ENCODE measurements at places on chromosomes 2 and 18.
A peak's percentile ranks its signal among the peaks of the same experiment; 100 is the strongest.

- no peak for DNase-seq
Observed at GRCh38 chr2:149903626-149904025, 316.1 kb upstream of the MMADHC start.

DNA sequence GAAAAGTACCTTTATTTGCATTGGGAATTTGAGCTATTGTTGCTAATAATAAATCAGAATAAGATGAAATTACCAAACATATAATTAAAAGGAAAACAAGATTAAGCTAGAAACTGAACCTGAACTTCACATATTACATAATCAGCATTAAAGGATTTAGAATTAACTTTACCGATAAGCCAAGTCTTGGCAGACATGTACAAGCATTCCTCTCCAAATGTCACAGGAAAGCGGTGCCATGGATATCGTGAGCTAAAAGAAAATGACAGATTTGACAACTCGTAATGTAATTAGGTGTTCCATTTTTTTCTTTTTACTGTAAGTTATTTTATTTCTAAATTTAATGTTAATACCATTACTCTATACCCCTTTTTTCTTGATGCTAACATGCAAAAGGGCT, 55.1 kb upstream of the CD302 start:
- DNase-seq: no peak

- no peak for DNase-seq
Observed at GRCh38 chr18:46321955-46322354, 217.8 kb downstream of the HAUS1 start.

GRCh38 chr2:203823173-203823572, 44.4 kb upstream of the CTLA4 start:
- no peak for DNase-seq

GRCh38 chr2:238818561-238818960, 29.3 kb upstream of the TWIST2 start:
- DNase-seq: no peak

DNA sequence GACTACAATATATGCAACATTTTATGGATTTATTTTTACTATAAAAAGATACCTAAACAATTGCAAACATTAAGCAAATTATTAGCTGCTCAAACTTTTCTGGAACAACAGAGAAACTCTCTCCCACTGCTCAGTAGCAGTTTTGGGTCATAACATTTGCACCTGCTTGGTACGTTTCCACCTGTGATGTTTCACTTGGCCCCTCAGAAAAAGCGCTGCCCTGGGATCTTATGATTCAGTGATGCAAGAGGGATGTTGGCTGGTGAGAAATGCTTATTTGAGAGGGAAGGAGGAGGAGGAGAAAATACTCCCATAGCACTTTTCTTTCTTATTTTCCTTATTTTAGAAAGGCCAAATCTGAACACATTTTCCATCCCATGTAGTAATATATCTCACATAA, 9.2 kb downstream of the IRS1 start:
- DNase-seq: no peak

- no peak for DNase-seq
Observed at GRCh38 chr2:32701806-32702205, 74.0 kb downstream of the TTC27 start.

GRCh38 chr18:79487183-79487800, 91.6 kb downstream of the NFATC1 start:
- DNase-seq: no peak

DNA sequence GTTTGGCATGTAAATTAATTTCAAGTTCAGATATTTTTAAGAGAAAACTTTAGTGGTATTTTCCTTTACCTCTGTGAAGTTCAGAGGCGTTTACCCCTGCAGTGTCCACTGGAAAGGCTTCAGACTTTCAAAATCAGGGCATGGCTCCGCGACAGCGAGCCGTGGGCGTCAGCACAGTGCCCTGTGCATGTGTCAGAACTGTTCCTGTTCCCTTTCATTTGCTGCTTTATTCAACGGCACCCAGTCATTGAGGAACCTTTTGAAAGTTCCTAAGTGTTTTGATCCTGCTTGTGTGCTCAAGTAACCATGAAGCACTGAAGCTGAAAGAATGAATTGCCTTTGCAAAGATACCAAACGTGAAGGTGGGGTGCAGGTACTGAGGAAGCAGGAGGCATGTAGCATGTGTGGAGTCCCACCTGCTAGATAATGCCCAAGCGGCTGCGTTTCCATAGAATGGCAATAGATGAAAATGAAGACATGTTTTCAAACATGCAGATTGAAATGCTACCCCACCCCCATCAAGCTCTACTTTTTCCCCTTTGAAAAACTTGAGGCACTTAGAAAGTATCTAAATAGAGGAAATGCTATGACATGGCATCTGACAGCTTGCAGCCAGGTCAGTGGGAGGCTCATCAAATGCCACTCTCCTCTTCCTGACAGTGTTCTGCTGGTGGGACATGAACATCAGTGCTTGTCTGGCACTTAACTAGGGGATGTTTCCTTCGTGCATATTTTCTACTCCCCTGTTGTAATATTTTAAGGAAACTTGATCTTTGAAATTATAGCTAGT, 148.6 kb downstream of the ZNF236 start:
- no peak for DNase-seq

GRCh38 chr2:230881840-230882239, 17.1 kb downstream of the ITM2C start:
- DNase-seq: no peak

GRCh38 chr2:168601741-168602140, 145.7 kb downstream of the CERS6 start:
- no peak for DNase-seq

DNA sequence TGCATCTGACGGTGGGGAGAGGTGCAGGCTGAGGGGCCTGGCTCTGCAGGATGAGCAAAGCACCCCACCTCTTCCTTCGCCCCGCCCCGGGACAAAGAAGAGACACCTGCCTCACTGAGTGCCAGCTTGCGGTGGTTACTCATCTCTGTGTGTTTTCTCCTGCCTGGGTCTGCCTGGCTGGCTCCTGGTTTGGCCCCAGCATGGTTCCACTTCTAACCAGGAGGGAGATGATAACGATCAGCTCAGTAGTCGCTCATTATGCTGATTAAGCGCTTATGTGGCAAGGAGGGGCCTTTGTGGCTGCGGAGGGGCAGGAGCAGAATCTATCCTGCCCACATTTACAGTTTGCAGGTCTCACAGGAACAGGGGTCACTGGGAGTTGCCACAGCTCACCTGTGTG, 68.7 kb upstream of the EDAR start:
- no peak for DNase-seq

DNA sequence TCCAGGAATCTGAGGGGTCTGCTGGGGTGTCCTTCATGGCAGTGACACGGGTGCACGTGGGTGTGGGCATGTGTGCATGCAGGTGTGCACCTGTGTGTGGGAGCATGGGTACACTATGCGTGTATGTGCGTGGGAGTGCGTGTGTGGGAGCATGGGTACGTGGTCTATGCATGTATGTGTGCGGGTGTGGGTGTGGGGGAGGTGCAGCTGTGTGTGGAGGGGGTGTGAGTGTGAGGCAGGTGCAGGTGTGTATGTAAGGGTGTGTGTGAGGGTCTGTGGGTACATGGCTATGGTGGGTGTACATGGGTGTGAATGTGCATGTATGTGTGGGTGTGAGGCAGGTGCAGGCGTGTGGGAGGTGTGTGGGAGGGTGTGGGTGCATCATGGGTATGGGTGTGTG, 36.3 kb downstream of the EIPR1 start:
- no peak for DNase-seq

- DNase-seq: no peak
Observed at GRCh38 chr2:68994864-68995263, 18.1 kb upstream of the ANTXR1 start.

DNA sequence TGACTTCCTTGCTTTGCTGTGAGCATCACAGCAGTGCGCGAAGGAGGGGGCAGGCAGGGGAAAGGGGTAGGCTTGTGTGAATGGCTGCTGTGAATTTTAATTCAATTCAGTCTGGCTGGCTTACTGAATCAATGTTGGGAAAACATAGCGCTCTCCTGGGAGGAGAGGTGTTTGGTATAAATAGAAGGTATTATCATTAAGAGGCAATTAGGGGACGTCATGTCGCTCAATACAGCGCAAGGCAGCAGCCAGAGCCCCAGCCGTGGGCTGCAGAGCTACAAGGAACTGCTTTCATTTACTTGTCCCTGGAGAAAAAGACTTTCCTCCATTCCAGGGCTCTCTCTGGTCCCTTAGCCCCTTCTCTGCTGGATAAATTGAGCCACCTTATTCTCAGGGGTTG, 181.4 kb upstream of the MSH6 start:
- no peak for DNase-seq

DNA sequence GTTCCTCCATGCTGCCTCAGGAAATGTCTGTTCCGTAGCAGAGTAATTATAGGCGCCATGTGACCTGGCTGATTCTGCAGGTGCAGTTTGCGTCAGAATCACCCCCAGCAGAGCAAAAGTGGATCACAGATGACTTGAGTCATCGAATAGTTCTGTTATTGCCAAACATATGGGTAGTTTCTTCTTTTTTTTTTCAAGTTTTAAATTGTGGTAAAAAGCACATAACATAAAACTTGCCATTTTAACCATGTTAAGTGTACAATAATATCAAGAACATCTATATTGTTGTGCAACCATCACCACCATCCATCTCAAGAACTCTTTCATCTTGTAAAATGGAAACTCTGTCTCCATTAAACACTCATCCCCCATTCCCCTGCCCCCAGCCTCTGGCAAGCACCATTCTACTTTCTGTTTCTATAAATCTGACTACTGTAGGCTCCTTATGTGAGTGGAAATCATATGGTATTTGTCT, 177.7 kb upstream of the TWIST2 start:
- peak; percentile 19 for DNase-seq

- no peak for DNase-seq
Observed at GRCh38 chr2:24832073-24832461, 38.8 kb downstream of the CENPO start.

DNA sequence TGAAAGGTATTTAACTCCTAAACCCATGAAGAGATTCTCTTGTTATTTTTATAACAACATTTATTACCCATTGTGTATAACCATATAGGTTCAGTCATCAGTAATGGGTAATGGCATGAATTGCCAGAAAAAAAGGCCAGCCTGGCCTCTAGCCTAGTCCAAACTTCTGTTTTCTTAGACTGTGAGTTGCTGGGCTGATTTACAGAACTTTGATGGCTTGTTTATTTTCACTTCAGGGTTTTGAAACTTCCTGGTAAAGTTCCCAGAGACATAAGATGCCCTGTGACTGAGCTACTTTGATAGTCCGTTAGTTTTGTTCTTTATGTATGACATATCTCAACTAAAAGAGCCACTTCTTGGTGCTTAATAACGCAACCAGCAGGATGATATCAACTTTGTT, 164.8 kb downstream of the METTL4 start:
- no peak for DNase-seq

DNA sequence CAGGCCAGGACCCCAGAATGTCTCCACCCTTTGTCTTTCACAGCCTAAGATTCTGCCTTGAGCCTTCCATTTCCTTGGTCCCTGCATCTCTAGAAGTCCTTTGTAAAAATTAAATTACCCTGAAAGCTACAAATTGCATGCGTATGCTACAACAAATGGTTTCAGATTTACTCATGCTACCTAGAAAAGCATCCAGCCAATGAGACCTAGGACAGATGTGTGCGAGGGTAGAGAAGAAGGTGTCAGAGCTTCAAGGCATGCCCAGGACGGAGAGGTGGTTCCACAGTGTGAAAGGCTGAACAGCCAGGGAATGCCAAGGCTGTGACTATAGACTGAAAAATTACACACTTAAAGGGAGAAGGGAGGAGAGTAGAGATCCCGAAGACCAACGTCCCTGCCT, 40.2 kb downstream of the CCBE1 start:
- DNase-seq: no peak

DNA sequence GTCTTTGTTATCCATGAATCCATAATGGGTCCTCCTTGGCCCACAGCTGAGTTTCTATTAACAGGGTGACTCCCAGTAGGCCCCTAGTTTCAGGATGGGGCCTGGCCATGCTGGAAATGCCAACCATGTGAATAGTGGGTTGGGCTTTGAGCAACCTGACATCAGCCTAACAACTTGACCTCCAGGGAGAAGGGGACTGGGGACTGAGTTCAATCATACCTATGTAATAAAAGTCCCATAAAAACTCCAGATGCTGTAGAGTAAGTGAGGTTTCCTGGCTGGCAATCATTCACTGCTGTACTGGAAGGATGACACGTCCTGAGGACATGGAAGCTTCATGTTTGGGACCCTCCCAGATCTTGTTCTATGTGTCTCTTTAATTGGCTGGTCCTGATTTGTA, 7.9 kb downstream of the REV1 start:
- no peak for DNase-seq

- no peak for DNase-seq
Observed at GRCh38 chr2:96956211-96956610, 30.2 kb downstream of the FAM178B start.

DNA sequence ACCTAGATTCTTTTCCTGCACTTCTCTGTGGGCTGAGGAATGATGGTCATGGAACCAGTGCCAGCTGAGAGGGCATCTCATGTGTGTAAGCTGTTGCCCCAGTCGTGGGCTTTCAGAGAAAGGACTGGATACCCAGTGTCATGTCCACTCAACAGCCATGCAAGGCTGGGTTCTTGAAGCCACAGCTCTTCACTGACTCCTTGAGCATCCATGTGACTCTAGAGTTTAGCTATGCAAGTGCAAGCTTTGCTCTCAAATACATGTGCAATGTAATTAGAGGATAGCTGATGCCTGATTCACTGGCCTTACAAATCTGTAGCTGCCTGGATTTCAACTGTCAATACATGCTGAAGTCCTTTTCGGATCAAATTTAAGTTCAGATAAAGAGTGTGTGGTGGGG, 46.8 kb upstream of the EML6 start:
- no peak for DNase-seq

GRCh38 chr2:55351672-55352071, 68.0 kb downstream of the CCDC88A start:
- DNase-seq: no peak

Data from activated CD4-positive, alpha-beta T cell treated with anti-CD3 and anti-CD28 coated beads, Interleukin-2, amount 50 U/mL, for 48 hours (primary cell).